ENCODE measurements at places on chromosomes 3 and 15.
A peak's percentile ranks its signal among the peaks of the same experiment; 100 is the strongest.

- DNase-seq: no peak
Observed at GRCh38 chr15:29925227-29926082, 103.2 kb upstream of the TJP1 start.

GRCh38 chr3:46422617-46423016 lies 15.6 kb downstream of the CCRL2 start:
- no peak for DNase-seq

GRCh38 chr3:98901119-98901391 lies 440 bp downstream of the DCBLD2 start:
- no peak for DNase-seq

- DNase-seq: no peak
Observed at GRCh38 chr3:12345141-12345561, 56.3 kb downstream of the PPARG start.

DNA sequence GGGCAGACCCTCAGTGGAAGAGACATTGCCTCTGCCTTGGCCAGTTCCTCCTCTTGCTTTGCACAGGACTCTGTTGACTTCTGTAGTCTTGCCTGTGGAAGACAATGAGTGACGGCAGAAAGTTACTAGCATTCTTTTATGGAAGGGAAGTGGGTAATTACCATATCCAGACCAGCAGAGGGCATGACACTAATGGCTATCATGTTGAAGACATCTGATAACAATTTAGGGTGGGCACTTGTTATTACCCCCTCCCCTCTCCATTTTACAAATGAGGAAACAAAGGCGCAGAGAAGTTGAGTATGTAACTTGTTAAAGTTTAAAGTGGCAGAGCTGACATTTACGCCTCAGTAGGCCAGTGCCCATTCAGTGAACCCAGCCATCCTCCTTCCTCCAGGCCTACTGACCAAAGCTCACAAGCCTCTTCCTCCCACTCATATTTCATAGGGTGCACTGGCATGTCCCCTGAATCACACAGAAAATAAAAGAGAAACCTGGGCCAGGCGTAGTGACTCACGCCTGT lies 48.2 kb upstream of the FMN1 start:
- DNase-seq: no peak

DNA sequence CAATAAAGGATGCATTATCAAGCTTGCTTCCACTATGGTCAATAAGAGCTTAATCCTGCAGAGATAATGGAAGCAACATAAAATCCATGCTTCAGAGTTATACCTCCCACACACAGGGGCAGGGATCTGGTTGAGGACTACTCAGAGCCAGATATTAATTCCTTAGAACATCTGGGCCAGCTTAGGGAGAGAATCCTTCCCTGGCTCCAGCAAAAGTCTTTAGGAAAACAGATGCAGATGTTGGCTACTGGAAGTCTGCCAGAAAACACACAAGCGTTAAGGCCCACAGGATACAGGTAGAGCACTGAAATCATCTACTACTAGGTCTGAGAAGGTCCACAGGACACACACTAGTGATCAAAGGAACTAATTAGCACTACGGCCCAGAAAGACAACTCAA lies 25.2 kb downstream of the TMEM202 start:
- no peak for DNase-seq

DNA sequence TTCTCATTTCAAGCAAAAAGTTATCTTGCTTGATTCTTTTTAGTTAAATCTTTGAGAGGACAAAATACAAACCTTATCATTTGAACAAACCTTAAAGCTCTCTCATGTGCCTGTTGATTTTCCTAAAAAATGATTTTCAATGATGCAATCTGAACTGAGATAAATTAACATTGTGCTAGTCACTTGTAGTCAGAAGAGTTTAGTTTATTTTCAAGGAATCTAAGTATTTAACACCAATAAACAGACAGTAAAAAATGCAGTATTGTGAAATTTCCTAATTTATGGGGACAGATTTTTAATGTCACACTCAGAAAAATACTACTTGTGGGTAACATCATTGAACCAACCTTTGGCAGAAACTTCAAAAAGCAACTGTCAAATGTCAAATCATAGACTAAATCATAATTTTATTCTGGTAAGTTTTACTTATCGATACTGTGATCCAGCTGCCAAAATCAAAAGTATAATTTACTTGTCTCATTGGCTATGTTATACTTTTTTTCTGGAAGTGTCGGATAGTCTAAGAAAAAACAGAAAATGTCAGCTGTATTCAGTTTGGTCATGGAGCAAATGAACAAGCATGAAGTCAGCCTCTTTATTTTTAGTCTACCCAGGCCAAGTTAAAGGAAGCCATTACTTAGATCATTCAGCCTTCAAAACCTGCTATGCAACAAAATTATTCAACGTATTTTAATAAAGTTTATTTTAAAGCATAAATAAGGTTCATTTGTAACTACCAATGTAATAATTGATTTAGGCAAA lies 52.4 kb upstream of the FNDC3B start:
- no peak for DNase-seq

DNA sequence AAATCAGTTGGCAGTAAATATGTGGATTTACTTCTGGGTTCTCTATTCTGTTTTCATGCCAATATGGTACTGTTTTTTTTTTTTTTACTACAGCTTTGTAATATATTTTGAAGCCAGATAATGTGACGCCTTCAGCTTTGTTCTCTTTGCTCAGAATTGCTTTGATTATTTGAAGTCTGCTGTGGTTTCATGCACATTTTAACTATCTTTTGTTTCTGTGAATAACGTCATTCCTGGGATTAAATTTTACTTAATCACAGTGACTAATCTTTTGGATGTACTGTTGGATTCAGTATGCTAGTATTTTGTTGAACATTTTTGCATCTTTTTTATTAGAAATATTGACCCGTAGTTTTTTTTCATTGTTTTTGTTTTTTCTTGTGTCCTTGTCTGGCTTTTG lies 576.5 kb downstream of the ZNF385D start:
- DNase-seq: no peak

- DNase-seq: no peak
Observed at GRCh38 chr3:93992207-93992606, 12.3 kb downstream of the ARL13B start.

- no peak for DNase-seq
Observed at GRCh38 chr15:20658024-20658423, 116.4 kb upstream of the GOLGA6L6 start.

DNA sequence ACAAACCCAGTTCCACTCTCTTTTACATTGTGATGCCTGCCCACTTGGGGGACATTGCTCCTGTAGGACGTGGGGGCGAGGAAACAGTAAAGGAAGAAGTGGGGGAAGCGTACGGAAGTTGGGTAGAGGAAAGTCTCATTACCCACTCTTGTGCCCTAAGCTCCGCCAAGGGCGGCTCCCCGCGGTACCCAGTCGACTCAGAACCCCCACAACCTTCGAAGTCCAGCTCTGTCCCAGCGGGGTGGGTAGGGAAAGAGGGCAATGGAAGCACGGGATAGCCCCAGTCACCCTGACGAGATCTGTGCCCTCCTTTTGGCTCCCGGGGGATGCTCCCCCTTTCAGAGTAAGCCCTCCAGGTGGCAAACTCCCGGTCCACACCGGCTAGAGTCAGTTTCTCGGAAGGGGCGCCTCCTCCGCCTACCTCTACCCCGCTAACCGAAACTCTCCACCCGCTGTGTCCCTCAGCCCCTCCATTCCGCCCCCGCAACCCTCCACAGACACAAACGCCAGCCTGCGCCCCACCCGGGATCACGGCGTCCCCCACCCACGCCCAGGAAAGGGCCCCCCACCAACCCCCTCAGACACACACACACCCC lies 527 bp downstream of the CSNK1G1 start:
- no peak for DNase-seq

GRCh38 chr3:114550165-114550564 lies 256.3 kb downstream of the TIGIT start:
- no peak for DNase-seq

DNA sequence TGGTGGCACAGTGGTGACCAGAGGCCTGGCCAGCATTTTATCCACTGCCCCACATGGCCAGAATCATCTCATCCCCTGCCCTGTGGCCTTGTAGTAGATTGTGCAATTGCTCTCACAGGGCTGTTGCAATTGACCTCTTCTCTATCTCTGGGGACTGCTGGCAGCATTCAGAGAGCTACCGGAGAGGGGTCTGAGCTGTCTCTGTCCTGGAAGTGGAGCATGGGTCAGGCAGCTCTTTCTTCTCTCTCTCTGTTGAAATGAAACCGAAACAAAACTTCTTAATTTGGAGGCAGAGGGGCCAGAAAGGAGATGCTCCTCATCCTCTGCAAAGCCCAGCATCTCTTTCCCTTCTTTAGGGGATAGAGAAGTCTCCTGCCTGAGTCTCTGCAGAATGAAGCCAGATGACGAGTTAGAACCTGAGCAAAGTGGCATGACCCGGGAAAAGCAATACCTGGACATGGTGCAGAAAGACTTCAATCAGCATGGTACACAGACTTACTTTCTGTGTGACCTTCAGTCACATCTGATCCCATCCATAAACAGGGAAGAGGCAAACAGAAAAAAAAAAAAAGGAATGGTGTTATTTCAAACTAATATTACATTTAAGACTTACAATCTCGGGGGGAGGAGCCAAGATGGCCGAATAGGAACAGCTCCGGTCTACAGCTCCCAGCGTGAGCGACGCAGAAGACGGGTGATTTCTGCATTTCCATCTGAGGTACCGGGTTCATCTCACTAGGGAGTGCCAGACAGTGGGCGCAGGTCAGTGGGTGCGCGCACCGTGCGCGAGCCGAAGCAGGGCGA lies 144.5 kb upstream of the BCL6 start:
- DNase-seq: no peak

DNA sequence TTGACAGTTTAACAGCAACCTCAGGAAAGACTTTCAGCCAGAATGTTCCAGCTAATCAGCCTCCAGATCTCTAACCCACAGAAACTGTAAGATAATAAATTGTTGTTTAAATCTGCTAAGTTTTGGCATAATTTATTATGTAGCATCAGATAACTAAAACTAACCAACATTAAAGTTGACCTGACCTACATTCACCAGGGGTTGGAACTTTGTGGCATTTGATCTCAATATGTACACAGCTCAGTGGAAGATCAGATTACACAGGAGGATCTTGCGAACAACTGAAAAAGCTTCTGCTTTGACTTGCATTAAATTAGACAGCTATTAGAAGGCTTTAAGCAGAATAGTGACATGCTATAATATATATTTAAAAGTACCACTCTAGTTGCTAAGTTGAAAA lies 91.4 kb upstream of the POU1F1 start:
- no peak for DNase-seq

- DNase-seq: peak; percentile 16
Observed at GRCh38 chr15:58957101-58957973, 23.9 kb upstream of the SLTM start.

DNA sequence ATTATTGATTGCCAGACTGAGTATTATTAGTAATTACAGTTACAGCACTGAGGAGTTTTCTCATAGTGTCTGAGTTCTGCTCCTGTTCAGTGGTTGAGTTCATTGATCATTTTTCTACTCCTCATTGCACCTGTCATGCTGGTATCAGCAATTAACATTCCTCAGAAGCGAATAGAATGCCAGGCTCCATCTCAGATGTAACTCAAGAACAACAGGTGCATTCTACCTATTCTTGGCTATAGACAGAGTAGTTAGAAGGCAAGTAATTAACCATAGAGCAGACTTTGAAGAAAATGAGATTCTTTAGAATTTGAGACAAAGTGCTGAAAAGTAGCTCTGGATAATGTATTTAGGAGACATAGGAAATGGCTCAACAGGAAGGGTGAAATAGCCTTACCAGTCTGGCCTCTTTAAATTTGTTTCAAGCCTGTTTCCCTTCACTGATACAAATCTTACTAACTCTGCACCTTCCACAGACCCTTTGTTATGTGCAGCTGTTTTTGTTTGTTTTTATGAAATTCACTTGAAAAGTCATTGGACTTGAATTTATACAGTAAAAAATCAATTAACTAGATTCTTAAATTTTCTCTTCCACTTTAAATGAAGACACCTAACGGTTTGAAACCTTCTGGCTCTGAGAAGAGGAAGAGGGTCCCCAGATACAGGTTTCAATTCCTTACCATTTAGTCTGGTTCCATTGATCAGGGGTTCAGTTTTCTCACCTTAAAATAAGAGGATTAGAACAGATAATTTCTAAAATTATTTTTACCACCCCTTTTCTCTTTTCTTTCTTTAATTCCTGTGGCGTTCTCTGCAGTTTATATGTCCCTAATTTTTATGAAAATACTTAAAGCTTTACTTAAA lies 109.6 kb downstream of the FNDC3B start:
- DNase-seq: no peak

DNA sequence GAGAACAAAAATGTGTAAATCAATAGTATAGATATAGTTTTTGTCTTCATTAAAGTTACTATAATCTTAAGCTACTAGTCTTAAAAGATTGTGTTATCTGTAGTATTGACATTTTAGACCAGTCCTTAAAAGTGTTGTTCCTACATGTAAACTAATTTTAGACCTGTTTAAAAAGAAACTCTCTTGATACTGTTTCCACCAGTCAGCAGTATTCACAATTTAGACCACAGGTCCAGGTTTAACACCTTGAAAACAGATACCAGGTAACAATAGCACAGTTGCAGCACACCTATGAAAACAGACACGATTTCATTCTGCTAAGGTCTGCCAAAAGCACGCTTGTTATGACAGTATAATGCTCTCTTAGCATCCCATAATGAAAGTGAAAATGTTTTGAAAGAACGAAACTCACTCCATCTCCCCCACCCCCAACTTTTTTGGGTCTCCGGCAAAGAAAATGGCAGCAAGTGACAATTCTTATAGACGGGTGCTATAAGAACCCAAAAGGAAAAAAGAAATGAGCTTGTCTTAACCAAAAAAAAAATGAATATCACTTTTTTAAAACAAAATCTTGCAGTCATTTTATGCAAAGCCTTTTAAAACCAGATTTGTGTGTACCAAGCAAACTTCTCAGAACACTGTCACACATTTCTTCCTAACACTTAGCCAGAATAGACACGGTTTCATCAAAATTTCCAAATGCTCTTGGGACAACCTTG lies 1.6 kb downstream of the EIF4E3 start:
- peak; percentile 25 for DNase-seq

- DNase-seq: no peak
Observed at GRCh38 chr3:48464713-48465221, 18.2 kb downstream of the ATRIP start.

DNA sequence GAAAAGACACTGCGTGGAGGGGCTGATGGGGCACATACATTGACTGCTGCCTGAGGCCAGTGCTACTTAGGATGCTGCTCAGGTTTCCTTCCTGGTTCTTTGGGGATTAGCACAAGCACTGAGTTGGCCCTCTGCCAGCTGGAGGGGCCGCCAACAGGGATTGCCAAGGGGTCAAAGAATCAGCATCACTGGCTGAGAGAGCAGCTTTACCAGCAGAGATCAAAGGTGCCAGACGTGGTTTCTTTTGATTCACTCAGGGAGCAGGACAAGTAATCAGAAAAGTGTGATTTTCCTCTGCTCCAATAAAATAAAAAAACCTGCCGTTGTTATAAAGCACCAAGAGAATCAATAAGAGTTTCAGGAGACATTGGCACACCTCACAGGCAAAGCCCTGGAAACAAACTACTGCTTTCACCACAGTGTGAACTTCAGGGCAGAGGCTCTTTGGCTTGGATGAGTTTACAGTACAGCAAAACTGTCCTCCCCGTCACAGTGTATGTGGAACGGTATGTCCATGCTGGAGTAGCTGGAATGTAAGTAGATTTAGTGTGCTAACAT lies 45.8 kb upstream of the FSIP1 start:
- no peak for DNase-seq

- no peak for DNase-seq
Observed at GRCh38 chr3:107221856-107222255, 155.4 kb upstream of the CCDC54 start.

GRCh38 chr15:37933666-37934065 lies 774 bp upstream of the TMCO5A start:
- DNase-seq: no peak
